ENCODE measurements at places on chromosomes 5 and 9.

DNA sequence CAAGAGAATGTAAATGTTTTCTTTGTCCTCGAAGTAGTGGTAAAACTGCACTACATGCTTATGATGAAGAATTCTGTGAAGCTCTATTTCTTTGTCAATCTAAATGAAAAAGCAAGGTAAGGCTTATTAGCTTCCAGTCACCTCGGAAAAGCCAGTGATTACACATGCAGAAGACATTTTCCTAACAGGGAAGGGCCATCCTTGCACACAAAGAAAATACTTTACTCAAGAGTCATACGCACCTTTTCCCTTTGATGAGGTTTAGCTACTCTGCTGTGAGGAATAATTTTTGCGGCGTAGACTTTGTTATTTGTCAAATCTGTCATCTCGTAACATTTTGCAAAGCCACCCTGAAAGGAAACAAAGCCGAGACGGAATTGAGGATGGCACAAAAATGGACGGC is 1.1 kb downstream of the PLK2 start:
- no peak for DNase-seq

DNA sequence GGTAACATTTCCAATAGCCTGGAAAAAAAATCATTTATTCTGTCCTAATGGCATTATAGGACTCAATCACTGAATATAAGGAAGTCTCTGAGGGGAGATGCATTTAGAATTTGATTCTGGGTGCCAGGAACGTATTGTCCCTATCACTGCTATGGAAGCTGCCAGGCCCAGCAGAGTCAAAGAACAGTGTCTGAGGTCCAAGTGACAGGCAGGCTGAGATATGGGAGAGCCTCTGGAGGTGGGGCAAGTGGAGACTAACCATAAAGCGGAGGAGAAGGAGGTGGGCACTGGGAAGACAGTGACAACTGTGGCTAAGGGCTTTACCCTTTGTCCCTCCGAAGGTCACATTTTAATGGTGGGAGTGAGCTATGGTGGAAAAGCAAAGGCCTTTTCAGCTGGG is 505.5 kb downstream of the CTNND2 start:
- no peak for DNase-seq

- no peak for DNase-seq
Observed at GRCh38 chr5:98543490-98543889, 230.0 kb upstream of the RGMB start.

- no peak for DNase-seq
Observed at GRCh38 chr5:85938201-85938600, 679.5 kb upstream of the COX7C start.

DNA sequence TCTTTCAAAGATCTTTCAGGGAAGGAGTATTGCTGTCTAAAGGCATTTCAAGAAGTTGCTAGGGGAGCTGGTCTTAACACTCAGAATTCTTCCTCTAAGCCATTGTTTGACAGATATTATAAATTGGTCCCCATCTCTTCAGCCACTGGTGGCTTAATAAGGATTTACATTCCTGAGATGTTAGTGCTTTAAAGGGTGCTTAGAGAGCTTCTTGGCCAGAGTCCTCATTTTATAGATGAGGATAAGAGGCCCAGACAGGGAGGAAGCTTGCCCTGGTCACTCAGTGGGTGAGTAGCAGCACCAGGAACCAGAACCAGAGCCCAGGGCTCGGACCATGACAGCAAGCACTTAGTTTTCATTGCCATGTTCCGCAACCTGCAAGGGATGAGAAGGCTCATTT is 53.2 kb downstream of the GALNT10 start:
- DNase-seq, result no peak

- DNase-seq, result no peak
Observed at GRCh38 chr9:79976257-79977073, 404.7 kb downstream of the TLE4 start.

DNA sequence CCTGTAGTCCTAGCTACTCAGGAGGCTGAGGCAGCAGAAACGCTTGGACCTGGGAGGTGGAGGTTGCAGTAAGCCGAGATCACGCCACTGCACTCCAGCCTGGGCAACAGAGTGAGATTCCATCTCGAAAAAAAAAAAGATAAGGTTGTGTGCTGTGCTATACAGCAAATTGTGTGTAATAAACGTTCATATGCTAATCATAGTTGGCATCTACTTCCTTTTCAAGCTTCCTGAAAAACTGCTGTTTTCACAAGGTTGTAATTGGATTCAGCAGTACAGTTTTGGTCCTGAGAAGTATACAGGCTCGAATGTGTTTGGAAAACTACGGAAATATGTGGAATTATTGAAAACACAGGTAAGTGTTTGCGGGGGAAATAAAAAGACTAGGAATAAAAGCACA is 25.5 kb downstream of the OTULINL start:
- DNase-seq, result no peak

- DNase-seq, result no peak
Observed at GRCh38 chr5:132708645-132709044, 28.7 kb downstream of the KIF3A start.

- DNase-seq, result no peak
Observed at GRCh38 chr9:18429070-18429469, 44.9 kb upstream of the ADAMTSL1 start.

- no peak for DNase-seq
Observed at GRCh38 chr5:179318221-179318955, 26.9 kb downstream of the ADAMTS2 start.

DNA sequence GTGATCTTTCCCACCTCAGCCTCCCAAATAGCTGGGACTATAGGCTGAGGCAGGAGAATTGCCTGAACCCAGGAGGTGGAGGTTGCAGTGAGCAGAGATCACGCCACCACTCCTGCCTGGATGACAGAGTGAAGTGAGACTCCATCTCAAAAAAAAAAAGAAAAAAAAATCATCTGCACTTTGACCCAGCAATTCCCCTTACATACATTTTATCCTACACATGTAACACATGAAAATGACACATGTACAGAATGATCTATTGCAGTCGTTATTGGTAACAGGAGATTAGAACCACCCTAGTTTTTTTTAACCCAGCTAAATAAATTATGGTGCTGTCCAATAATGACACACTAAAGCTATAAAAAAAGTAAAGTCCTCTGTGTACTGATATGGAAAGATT is 14.2 kb downstream of the RUFY1 start:
- no peak for DNase-seq

Data from stimulated activated CD8-positive, alpha-beta memory T cell treated with anti-CD3 and anti-CD28 coated beads, Interleukin-4, amount 100 ng/mL, for 4 hours (primary cell).